ENCODE measurements at places on chromosomes 5 and 9. TPM values are rescaled to one million over a fixed set of nuclear protein-coding genes. Genes with fewer than 3 reads are reported as not detected.

DNA sequence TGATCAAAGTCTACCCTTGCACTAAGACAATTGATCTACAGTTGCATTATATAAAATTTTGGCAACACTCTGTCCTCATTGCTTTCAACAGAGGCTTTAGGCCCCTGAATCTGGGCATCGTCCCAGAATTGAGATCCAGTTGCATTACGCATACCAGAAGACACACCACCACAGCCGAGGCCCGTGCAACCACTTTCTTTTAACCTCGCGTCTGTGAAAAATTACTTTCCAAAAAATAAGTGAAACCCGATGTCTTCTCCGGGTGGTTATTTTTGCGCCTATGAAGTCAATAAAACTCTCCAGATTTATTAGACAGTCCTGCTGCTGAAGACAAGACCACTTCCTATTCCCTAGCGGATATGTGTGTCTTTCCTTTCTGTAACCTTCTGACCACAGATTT lies 52.1 kb upstream of the NFIB start:
- no peaks in the 10 kb centered on the region for H3K4me1 ChIP-seq
- H3K27ac ChIP-seq: no peak overlapping the region
- H3K27me3 ChIP-seq: peaks cover 9% of the 10 kb centered on the region
- H3K4me3 ChIP-seq: no peak overlapping the region

Gene FRMPD1
- not detected for total RNA-seq

Gene MZB1
- total RNA-seq: 2.5 TPM

Gene SAXO1
- 0.38 TPM for total RNA-seq

DNA sequence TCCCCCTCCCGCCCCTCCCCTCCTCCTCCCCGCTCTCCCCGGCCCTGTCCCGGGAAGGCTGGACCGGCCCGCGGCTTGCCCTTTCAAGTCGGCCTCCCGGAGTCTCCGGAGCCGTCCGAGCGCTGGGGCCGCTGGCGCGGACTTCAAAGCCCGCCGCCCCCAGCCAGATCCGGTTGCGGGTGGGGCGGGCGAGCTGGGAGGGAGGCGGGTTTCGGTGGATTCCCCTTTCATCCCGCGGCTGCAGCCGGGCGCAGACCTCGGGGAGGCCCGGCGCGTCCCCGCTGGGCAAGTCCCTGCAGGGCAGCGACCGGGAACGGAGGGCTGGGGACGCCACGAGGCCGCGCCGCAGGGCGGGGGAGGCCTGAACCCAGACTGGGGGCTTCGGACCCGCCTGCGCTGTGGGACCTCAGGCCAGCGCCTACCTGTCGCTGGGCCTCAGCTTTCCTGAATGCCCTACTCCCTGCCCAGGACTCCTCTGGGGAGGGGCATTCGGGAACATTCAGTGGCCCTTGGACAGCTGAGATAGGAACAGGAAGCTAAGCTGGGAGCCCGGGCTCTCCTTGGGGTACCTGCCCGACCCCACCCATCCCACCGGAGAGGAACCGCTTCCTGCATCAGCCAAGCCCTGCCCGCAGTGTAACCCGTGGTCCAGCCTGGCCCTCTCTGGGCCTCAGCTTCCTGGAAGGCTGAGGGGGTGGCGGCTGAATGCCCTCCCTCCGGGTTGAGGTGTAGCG lies 23.4 kb downstream of the C9orf50 start:
- no peaks in the 10 kb centered on the region for H3K27me3 ChIP-seq
- no peaks in the 10 kb centered on the region for H3K36me3 ChIP-seq
- no peak for DNase-seq
- H3K4me3 ChIP-seq: peak overlapping the region; percentile 67
- peaks cover 25% of the 10 kb centered on the region for H3K4me1 ChIP-seq
- H3K27ac ChIP-seq: peak overlapping the region; percentile 58

Gene TNC
- not detected for total RNA-seq

DNA sequence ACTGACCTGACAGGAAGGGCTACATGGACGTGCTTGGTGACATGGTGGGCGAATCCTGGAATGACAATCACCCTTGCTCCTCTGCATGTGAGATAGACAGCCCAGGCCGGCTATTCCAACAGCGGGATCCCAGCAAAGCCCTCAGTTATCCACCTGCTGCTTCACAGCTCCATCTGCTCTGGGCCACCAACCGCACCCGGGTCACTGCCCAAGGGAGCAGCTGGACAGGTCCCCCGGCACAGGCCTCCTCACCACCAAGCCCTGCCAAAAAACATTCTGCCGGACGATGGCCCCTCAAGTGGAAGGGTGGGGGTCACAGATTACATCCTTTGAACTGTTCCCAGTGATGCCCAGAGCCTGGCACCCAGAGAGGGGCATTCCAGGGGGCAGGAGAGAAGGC lies 39.6 kb downstream of the STK10 start:
- H3K27me3 ChIP-seq: no peaks in the 10 kb centered on the region
- no peak for DNase-seq
- peaks cover 95% of the 10 kb centered on the region for H3K4me1 ChIP-seq
- H3K36me3 ChIP-seq: peaks cover 82% of the 10 kb centered on the region

Gene DMRTA1
- total RNA-seq: not detected

DNA sequence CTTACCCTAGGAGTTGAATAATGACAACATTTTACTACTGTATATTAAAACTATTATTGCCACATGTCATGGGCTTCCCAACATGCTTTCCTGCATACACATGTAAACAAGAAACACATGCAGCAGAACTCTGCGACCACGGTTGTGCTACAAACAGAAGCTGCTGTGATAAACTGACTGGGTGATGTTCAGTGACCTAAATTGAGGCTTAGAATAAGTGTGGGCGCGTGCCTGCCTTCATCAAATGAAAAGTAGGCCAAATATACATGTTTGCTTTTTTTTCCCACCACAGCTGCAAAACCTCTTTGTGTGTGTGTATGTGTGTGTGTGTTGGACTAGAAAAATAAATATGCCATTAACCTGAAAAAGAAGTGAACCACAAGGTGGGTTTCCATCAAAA lies 1202.1 kb downstream of the PTPRD start:
- H3K36me3 ChIP-seq: no peaks in the 10 kb centered on the region
- no peaks in the 10 kb centered on the region for H3K4me1 ChIP-seq
- DNase-seq: no peak
- H3K4me3 ChIP-seq: no peak overlapping the region
- no peaks in the 10 kb centered on the region for H3K27me3 ChIP-seq
- H3K27ac ChIP-seq: no peak overlapping the region
